Substantia nigra (tissue), 51 donors: ENCODE measurements at places on chromosomes 3 and 15.

DNA sequence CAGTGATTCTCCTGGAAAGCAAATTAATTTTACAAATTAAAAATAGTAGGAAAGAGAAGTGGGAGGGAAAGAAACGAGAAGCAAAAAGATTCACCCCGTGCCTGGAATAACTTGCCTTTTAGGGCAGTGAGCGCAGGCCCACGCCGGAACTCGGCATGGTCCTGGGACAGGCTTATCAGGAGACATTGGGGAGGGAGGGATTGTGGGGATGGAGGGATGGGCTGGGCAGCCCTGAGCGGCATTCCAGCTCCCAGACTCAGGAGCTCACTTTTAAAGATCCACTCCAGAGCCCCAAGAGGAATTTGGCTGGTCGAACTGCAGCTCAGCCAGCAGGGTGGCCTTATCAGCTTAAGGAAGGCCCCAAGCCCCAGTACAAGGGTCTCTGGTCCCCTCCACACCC lies 117.9 kb downstream of the ADCY5 start:
- DNase-seq = no peak

DNA sequence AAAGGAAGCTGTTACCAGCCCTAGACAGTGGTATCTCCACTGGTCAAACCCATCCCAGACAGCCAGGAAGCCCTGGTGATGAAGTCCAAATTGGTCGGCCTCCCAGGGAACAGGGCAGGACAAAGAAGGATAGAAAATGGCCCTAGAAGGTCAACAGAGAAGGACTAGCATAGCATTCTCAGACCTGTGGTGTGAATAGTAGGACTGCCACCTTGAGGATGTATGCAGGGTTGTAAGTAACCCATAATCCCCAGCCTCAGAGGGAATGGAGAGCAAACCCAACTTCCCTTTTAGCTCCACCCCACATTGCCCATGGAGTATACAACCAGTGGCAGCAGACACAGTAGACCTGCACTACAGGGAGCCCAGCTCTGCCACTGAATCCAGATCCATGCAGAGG lies 68.6 kb upstream of the EIF1B start:
- DNase-seq = no peak

GRCh38 chr3:146454796-146455195 lies 14.6 kb downstream of the PLSCR2 start:
- no peak for DNase-seq

DNA sequence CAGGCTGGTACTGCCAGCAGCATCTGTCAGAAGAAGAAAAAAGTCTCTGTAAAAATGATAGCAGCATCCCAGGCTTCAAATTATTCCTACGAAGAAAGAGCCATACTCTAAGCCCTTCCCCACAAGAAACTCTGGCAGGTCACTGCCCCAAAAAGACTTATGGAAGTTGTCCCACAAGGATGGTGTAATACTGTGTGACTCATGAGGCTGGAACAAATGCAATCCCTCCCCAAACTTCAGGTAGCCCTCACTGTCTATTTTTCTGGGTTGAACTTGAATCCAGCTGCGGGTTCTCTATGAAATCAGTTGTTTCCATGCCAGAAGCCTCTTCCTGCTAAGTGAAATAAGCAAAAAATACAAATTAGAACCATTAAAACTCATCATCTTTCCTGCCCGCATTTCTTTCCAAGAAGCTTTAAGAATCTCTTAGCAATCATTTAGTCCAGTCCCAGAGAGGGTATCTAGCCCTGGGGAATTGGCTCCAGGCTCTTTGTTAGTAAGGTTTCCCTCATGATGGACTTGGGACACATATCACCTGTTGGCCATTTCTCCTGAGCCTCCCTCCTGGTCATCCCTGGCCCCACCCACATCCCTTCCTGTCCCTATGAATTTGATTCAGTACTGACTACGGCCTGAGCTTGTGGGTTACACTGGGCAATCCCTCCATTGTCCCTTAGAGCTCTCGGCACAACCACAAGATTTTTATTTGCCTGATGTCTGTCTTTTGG lies 51.7 kb downstream of the FAM174B start:
- no peak for DNase-seq

DNA sequence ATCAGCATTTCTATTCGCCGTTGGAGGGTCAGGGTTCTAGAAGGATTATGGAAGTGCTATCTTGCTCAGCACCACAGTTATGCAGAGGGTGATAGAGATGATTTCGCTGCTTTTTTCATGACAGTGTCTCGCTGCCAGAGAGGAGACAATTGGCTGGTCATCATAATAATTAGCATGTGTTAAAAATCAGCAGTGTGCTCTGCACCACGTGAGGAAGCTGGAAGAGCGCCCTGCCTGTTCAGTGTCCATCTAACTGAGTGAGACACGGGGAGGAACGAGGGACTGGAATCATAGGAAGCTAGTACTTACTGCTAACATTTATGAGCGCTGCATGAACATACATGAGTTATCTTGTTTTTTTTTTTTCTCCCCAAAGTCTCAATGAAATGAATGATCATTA lies 116.2 kb upstream of the PLAAT1 start:
- no peak for DNase-seq

DNA sequence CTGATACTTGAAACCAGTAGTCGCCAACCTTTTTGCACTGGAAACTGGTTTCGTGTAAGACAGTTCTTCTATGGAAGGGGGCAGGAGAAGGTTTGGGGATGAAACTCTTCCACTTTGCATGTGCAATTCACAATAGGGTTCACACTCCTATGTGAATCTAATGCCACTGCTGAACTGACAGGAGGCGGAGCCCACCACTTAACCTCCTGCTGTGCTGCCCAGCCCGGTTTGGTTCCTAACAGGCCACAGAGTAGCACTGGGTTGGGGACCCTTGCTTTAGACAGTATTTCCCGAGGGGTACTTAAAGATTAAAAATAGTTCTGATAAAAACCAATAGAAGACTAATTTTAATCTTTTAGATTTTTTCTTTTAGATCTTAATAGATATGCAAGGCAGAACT lies 11.1 kb downstream of the TFG start:
- DNase-seq = no peak

DNA sequence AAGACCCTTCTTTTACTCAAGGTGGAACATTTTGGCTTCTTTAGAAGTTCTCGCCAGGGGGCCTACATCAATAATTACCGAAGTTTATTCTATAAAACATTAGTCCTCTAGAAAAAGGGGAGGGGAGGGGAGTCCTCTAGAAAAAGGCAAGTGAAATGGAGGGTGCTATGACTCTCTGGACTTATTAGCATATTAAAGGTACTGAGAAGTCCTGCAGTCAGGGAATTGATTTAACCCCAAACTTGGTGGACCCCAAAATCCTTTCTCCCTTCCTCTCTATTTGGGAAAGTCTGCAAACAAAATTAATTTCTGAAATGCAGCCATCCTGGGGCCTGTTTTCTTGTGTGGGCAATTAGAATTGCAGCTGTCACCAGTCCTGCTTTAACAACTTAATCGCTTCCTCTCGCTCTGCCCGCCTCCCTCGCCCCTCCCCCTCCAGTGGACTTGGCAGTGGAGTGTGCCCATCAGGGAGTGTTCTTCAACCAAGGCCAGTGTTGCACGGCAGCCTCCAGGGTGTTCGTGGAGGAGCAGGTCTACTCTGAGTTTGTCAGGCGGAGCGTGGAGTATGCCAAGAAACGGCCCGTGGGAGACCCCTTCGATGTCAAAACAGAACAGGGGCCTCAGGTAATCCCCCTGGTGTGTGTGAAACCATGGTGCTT lies 18.9 kb upstream of the LRRK1 start:
- no peak for DNase-seq

DNA sequence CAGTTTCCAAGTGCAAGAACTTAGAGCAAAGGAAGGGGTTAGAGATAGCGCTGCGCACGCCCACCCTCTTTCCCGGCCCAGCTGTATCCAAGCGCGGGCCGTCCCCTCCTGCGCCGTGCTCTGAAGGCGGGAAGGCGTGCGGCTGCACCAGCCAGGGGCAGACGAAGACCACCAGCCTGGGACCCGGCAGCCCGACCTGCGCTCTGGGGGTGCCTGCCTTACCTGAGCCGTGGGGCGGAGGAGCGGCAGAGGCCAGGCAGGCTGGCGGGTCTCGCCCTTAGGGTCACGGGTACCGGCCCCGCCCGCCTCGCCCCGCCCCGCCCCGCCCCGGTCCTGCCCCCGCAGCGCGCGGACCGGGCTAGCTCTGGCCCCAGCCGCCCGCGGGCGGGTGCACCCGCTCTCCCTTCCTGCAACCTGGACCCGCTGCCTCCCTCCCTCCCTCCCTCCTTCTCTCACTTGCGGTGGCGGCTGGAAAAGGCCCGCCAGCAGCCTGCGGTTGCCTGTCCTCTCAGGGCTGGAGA lies at the start of gene WDR72:
TSS of gene WDR72 (minus strand) at position 253 of the 521 bp plus-strand sequence. CDS start 26,514 bp downstream, outside the sequence.
- no peak for DNase-seq

GRCh38 chr3:173473237-173473636 lies 75.7 kb downstream of the NLGN1 start:
- no peak for DNase-seq

- no peak for DNase-seq
These were observed 4.3 kb downstream of the SELENOT start for GRCh38 chr3:150607267-150608065.

GRCh38 chr3:108826309-108827187 lies 4.0 kb downstream of the TRAT1 start:
- no peak for DNase-seq

DNA sequence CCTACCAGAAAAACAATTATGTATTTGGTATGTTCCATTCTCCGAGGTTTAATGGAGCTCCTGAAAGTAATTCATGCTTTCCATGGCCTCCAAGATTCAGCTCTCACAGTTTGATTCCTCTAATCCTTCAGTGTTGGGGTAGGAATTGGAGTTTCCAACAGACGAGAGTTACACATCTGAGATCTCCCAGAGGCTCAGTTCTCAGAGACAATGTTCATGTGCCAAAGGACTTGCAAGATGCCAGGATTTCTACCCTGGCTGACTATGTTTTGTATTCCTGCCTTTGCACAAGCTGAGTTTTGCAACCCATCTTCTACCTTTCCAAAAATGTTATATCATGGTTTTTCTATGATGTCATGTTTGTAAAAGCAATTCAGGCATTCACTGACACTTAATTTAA lies 322.9 kb downstream of the ERC2 start:
- no peak for DNase-seq

DNA sequence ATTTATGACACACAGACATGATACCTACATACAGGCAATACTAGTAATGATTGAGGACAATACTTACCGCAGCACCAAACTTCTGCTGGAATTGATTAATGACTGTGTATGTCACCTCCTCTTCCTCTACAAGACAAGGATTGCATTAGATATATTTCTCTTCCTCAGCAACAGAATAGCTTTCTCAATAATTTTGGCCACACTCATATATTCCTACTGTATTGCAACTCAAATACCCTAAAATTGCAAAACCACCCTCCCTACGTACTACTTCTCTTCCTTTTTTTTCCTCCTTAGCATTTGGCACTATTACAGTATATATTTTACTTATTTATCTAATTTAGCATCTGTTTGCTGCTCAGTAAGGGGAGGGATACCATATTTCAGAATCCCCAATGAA lies 14.8 kb downstream of the EXD1 start:
- no peak for DNase-seq

DNA sequence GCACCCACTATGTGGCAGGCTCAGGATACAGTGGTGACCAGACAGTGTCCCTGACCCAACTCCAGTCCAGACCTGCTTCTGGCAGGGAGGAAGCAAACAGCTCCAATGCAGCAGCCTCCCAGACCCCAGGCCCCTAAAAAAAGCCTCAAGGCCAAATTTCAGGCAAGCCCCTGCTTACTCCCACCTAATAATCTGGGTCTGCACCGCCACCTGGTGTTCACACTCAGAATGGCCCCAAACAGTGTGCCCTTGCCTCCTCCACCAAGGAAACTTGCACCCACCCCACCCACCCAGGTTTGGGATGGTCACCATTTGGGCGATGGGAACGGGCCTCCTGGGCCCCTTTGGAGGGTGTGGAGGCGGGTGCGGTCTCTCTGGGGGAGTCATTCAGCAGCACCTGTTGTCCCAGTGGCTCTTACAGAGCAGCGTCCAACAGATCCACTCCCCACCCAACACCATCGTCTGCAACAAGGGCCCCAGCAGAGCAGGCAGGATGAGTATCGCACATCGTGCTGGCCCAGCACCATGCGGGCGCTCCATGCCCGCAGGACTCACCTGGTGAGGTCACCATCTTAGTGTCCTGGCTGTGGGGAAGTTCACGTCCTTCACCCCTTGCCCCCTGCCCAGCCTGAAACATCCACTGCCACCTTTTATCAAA lies 17.3 kb downstream of the C3orf18 start:
- DNase-seq = no peak

GRCh38 chr15:88036154-88036839 lies 220.2 kb downstream of the NTRK3 start:
- no peak for DNase-seq

- DNase-seq = no peak
These were observed 223.5 kb downstream of the NAALADL2 start for GRCh38 chr3:175082631-175083030.
